ENCODE measurements at places on chromosomes 7 and 10.

- ATAC-seq = no peak
These were observed 29.1 kb downstream of the TFPI2 start for GRCh38 chr7:93861325-93861949.

GRCh38 chr7:3495954-3496353 is 194.9 kb downstream of the SDK1 start:
- no peak for ATAC-seq

- ATAC-seq = no peak
These were observed 135.3 kb downstream of the ADARB2 start for GRCh38 chr10:1602037-1602484.

DNA sequence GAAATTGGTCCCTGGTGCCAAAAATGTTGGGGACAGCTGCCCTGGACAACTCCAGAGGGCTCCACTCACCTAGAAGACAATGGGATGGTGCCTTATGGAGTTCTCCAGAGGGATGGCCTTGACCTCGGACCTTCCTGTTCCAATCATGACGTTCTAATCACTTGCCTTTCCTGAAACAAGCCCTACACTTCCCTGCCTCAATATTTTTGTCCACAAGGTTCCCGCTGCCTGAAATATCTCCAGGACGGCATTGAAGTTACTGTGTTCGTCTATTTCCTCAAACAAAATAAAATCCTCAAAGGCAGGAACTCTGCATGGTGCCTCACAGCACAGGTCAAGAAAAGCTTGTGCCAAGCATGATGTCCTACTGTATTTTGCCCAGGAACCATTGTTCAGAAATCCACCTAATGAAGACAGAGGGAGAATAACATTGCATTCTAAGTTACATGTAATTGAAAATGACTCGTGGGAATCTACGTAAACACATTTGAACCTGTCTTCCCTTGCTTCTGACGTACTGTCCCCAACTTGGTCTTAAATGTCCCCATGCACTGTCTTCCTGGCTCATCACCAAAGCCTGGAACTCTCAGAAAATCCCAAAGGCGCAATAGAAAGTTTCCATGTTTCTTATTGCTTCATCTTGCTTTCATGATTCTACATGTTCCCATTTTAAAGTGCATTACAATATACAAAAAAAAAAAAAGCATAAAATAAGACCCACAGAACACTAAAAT is 342.3 kb upstream of the NRP1 start:
- no peak for ATAC-seq

DNA sequence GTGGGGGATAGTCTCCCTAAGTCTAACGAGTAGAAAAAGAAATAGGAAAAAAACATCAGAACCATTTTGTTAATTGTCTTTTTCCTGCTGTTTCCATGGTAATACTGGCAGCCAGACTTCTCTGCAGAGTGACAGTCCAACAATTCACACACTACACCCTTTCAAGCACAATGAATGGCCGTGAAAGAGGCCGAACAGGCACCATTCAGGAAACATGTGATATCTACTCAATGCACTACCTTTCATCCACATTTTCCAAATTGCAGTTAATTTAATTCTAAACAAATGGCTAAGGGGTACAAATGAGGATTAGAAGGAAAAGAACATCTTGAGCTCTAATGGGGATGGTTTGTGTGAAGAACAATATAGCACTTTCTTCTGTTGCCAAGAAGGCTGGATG is 358.5 kb upstream of the ANKRD30A start:
- no peak for ATAC-seq

Measured in esophagus mucosa (tissue), 1 donor.